ENCODE measurements at places on chromosomes 3 and 15. TPM values are rescaled to one million over a fixed set of nuclear protein-coding genes. Genes with fewer than 3 reads are reported as not detected.

AQP9 gene
- not detected for total RNA-seq

TMC3 gene
- total RNA-seq: not detected

GXYLT2 gene
- not detected for total RNA-seq

SCN10A gene
- total RNA-seq: not detected

DGKG gene
- not detected for total RNA-seq

AGBL1 gene
- not detected for total RNA-seq

SLC28A1 gene
- not detected for total RNA-seq

COL6A5 gene
- not detected for total RNA-seq

TTC14 gene
- 67.4 TPM for total RNA-seq

C3orf80 gene
- 0.14 TPM for total RNA-seq

NIPA2 gene
- 48.7 TPM for total RNA-seq

SI gene
- total RNA-seq: not detected

FGF12 gene
- not detected for total RNA-seq

FEZF2 gene
- total RNA-seq: not detected

NEIL1 gene
- 1.3 TPM for total RNA-seq

CHRNA5 gene
- 3.8 TPM for total RNA-seq

NTRK3 gene
- not detected for total RNA-seq

ATP13A5 gene
- not detected for total RNA-seq

A4GNT gene
- not detected for total RNA-seq

PLSCR4 gene
- not detected for total RNA-seq

FGF7 gene
- not detected for total RNA-seq

RARB gene
- not detected for total RNA-seq

KLHDC8B gene
- 0.66 TPM for total RNA-seq

APH1B gene
- 13.1 TPM for total RNA-seq

XCR1 gene
- 0.05 TPM for total RNA-seq

P2RY13 gene
- total RNA-seq: not detected

MAP6D1 gene
- total RNA-seq: 1.4 TPM

ELP6 gene
- 48.6 TPM for total RNA-seq

PAQR9 gene
- not detected for total RNA-seq

ATP2B2 gene
- not detected for total RNA-seq

CRYBG3 gene
- total RNA-seq: 8.5 TPM

SCN5A gene
- total RNA-seq: not detected

MAPKBP1 gene
- 39.8 TPM for total RNA-seq

CDAN1 gene
- 27.6 TPM for total RNA-seq

SNAP23 gene
- total RNA-seq: 58.6 TPM

RASGRP1 gene
- 116 TPM for total RNA-seq

GOLGA8T gene
- total RNA-seq: not detected

CLDN18 gene
- total RNA-seq: not detected

RYK gene
- total RNA-seq: 8.3 TPM

SERPINI2 gene
- total RNA-seq: not detected

BCHE gene
- not detected for total RNA-seq

CLEC3B gene
- 0.27 TPM for total RNA-seq

TRPM1 gene
- not detected for total RNA-seq

GATA2 gene
- not detected for total RNA-seq

WDR73 gene
- 26.0 TPM for total RNA-seq

GPR149 gene
- total RNA-seq: not detected

CCR9 gene
- total RNA-seq: not detected

MAPK6 gene
- total RNA-seq: 38.6 TPM

RNU5B-1 gene
- total RNA-seq: not detected

SPATA12 gene
- not detected for total RNA-seq

ACKR4 gene
- not detected for total RNA-seq

DUOXA2 gene
- not detected for total RNA-seq

SAMMSON gene
- not detected for total RNA-seq

C3orf85 gene
- not detected for total RNA-seq

ATP13A4 gene
- total RNA-seq: 2.7 TPM

SPINK8 gene
- not detected for total RNA-seq

LSAMP gene
- not detected for total RNA-seq

LOXL1 gene
- 0.70 TPM for total RNA-seq

C2CD4A gene
- total RNA-seq: not detected

Data from T-helper 2 cell treated with Interferon-gamma antibody and Interleukin-4, amounts not matched to agents 100 ng/mL and 5 ng/mL, for 36 hours (primary cell).